ENCODE measurements at places on chromosomes 16 and 17. TPM values are rescaled to one million over a fixed set of nuclear protein-coding genes. Genes with fewer than 3 reads are reported as not detected.

Gene PIGW
- 6.3 TPM for total RNA-seq

Gene PTX4
- total RNA-seq = 0.39 TPM

DNA sequence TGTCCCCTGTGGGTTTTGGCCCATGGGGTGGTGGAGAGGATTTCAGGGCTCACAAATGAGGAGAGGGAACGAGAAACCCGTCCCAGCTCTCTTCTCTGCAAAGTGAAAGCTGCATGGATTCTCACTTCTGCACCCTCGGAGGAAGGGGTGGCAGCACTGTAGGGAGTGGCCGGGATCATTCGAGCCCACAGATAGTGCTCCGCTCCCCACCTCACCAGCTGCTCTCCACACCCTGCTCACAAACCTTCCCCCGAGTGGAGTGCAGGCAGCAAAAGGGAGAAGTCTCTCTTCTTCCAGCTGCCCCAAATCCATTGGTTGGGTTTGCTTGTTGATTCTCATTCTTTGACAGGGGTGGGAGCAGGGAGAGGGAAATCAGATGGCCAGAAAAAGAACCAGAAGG lies 20.1 kb downstream of the STAT5A start:
- no peaks in the 10 kb centered on the region for H3K4me1 ChIP-seq
- H3K4me3 ChIP-seq = no peak overlapping the region
- no peak overlapping the region for H3K27ac ChIP-seq
- no peak for DNase-seq

DNA sequence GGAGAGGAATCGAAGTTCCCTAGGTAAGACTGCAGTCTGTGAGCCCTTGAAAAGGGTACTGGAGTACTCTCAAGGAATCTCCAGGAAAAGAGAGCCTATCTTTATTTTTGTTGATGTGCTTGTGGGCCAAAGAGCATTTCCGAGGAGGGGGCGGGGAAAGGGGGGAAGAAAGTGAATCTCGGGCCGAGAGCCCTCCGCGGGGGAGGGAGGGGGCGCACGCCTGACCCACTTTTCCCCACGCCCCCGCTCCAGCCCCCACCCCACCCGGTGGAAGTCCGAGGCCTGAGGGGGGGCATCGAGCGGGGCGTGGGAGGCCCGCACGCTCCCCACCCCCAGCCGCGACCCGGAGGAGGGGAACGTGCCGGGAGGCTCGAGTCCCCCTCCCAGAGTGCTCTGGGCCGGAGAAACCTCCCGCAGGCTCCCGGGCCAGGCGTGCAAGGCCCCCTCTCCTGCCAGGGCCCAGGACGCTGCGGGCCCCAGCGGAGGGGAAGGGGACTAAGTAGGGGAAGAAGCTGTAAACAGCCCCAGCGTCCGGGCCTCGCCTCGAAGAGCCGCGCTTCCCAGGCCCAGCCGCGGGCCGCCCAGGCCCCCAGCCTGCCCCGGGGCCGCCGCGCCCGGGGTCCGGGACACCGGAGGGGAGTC lies 444 bp downstream of the HELZ start:
- no peaks in the 10 kb centered on the region for H3K27me3 ChIP-seq
- DNase-seq = no peak
- H3K36me3 ChIP-seq = peaks cover 4% of the 10 kb centered on the region
- peak overlapping the region; percentile 99 for H3K4me3 ChIP-seq

Gene NDUFAF8
- 64.2 TPM for total RNA-seq

Gene ACTG1
- 3,629 TPM for total RNA-seq

Gene VMO1
- total RNA-seq = 4.1 TPM

Gene NPIPA8
- 0.50 TPM for total RNA-seq

Gene CACNG5
- not detected for total RNA-seq

Gene CCDC78
- total RNA-seq = 4.2 TPM

Gene AATK
- total RNA-seq = 2.4 TPM

Gene TCAP
- 1.6 TPM for total RNA-seq

- H3K4me1 ChIP-seq = no peaks in the 10 kb centered on the region
- no peaks in the 10 kb centered on the region for H3K36me3 ChIP-seq
- DNase-seq = no peak
- H3K27me3 ChIP-seq = peaks cover 68% of the 10 kb centered on the region
- H3K4me3 ChIP-seq = no peak overlapping the region
Observed at GRCh38 chr16:5196204-5196603, 98.6 kb upstream of the EEF2KMT start.

GRCh38 chr17:40548982-40549685 lies 16.1 kb downstream of the CCR7 start:
- H3K27me3 ChIP-seq = no peaks in the 10 kb centered on the region
- DNase-seq = peak; percentile 48
- no peak overlapping the region for H3K4me3 ChIP-seq
- peaks cover 51% of the 10 kb centered on the region for H3K4me1 ChIP-seq
- no peaks in the 10 kb centered on the region for H3K36me3 ChIP-seq

GRCh38 chr16:84007965-84008364 lies 34.6 kb downstream of the SLC38A8 start:
- DNase-seq = no peak
- no peaks in the 10 kb centered on the region for H3K4me1 ChIP-seq
- peaks cover 23% of the 10 kb centered on the region for H3K27me3 ChIP-seq
- no peak overlapping the region for H3K4me3 ChIP-seq
- H3K27ac ChIP-seq = no peak overlapping the region

GRCh38 chr17:66469890-66470289 lies 167.5 kb downstream of the PRKCA start:
- DNase-seq = no peak
- H3K27ac ChIP-seq = no peak overlapping the region
- H3K4me1 ChIP-seq = peaks cover 53% of the 10 kb centered on the region
- no peaks in the 10 kb centered on the region for H3K36me3 ChIP-seq

Gene ACSM2A
- not detected for total RNA-seq

Gene SMIM22
- 134 TPM for total RNA-seq

DNA sequence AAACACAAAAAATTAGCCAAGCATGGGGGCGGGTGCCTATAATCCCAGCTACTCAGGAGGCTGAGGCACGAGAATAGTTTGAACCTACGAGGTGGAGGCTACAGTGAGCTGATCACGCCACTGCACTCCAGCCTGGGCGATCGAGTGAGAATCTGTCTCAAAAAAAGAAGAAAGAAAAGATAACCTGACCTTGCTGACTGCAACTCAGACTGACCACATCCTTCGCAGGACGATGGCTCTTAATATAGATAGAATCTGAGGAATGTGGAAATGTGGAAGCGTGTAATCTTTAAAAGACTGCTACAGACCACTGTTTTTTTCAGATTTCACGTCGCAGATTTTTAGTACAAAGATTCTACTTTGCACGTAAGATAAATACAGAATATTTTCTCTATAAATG lies 37.8 kb downstream of the KLHDC4 start:
- peaks cover 16% of the 10 kb centered on the region for H3K36me3 ChIP-seq
- H3K4me1 ChIP-seq = no peaks in the 10 kb centered on the region
- no peaks in the 10 kb centered on the region for H3K27me3 ChIP-seq
- no peak overlapping the region for H3K4me3 ChIP-seq
- no peak for DNase-seq

- H3K27me3 ChIP-seq = no peaks in the 10 kb centered on the region
- no peak for DNase-seq
- H3K36me3 ChIP-seq = no peaks in the 10 kb centered on the region
- no peak overlapping the region for H3K4me3 ChIP-seq
- H3K27ac ChIP-seq = no peak overlapping the region
Observed at GRCh38 chr16:57022445-57022844, 33.1 kb downstream of the NLRC5 start.

DNA sequence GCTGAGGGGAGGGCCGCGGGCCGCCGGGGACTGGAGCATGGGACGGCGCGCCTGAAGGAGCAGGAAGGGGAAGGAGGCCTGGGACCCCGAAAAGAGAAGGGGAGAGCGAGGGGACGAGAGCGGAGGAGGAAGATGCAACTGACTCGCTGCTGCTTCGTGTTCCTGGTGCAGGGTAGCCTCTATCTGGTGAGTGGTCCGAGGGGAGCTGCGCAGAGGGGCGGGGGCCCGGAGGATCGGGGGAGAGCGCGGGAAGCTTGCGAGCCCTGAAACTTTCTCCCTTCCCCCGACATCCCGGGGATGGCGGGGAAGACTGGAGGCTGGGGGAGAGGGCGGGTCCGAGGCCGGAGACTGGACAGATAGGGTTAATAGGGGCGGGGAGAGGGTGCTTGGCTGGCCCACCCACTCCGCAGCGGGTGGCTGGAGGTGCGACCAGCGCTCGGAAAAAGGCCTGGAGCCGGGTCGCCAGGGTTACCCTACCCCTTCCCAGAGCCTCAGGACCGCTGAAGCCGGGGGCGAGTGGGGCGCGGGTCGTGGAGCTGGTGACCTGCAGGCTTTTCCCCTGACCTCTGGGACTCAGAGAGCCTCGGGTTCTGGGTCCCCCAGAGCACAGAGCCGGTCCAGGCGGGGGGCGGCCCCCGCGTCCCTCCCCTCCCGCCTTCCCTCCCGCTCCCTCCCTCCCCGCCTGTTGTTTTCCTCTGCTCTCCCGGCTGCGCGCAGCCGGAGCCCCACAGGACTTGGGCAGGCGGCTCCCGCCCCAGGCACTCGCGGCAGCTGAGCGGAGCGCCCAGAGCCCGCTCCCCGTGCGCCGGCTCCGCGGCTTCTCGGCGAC lies 631 bp downstream of the NXPH3 start:
- DNase-seq = no peak
- peak overlapping the region; percentile 51 for H3K4me3 ChIP-seq
- H3K36me3 ChIP-seq = no peaks in the 10 kb centered on the region
- peaks cover 75% of the 10 kb centered on the region for H3K27me3 ChIP-seq

DNA sequence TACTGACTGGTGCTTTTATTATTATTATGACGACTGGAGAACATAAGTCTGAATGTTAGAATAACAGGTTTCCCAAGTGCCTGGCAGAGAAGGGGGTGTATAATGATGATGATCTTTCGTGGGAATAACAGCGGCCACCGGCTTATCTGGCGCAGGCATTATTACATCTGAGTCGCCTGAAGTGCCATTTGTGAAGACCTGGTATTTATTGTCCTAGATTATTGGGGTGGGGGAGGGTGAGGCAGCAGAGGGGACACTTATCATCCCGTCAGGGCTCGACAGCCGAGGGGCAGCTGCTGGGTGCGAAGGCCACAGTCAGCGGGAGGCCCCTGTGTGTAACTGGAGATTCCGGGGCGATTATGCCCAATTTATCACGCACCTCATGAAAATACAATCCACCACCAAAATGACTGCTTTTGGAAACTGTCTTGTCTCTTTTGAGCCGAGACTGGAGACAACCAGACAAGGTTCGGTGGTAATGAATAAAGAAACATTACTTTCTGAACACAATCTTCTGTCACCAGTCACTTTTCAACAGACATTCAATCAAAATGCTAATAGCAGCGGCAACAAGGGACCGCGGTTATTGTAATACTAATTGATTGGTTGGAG lies 199.3 kb downstream of the CCDC182 start:
- no peaks in the 10 kb centered on the region for H3K4me1 ChIP-seq
- peaks cover 18% of the 10 kb centered on the region for H3K27me3 ChIP-seq
- no peak for DNase-seq
- H3K27ac ChIP-seq = no peak overlapping the region
- H3K36me3 ChIP-seq = no peaks in the 10 kb centered on the region
- H3K4me3 ChIP-seq = no peak overlapping the region

DNA sequence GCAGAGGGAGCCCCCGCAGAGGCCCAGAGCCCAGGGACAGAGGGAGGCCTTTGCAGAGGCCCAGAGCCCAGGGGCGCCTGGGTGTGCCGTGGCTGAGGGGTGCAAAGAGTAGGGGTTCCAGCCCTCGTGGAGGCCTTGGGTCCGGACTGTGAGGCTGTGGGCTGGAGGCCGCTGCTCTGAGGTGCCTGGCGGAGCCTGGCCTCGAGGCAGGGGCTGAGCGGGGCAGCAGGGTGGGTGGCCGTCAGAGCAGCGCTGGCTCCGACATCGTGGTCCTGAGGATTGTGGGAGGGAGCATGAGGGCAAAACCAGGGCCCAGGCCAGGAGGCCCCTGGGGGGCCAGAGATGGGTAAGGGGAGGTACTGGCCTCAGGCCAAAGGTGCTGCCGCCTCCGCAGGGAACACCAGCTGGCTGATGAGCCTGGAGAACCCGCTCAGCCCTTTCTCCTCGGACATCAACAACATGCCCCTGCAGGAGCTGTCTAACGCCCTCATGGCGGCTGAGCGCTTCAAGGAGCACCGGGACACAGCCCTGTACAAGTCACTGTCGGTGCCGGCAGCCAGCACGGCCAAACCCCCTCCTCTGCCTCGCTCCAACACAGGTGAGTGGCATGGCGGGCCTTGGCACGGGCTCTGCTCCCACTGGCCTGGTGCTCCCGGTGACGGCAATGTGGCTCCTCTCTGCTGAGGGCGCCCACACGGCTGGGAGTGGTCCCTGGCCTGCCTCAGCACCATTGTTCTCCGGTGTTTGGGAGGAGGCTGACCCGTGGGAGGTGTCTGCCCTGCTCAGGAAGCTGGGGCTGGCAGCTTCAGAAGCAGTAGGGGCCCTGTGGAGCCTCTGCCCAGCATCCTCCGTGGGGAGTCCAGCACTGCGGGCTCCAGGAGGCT lies 33.7 kb downstream of the TSC2 start:
- H3K27me3 ChIP-seq = no peaks in the 10 kb centered on the region
- DNase-seq = no peak
- H3K36me3 ChIP-seq = no peaks in the 10 kb centered on the region
- H3K27ac ChIP-seq = no peak overlapping the region

DNA sequence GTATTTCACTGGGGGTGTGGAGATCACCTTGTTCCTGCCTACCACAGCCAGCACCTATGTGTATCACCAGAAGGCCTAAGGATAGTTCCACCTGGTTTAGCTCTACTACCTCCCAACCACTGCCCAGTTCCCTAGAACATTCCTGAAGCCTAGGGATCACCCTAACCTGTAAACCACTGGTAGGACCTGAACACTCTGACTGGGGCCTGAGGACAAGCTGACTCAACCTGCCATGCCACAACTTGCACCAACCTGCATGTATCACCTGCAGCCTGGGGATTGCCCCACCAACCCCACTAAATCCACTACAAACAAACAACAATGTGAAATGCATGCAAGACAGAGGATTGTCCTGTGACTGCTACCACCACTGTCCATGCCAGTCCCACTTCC lies 128.1 kb downstream of the KIF2B start:
- no peaks in the 10 kb centered on the region for H3K27me3 ChIP-seq
- H3K36me3 ChIP-seq = no peaks in the 10 kb centered on the region
- no peaks in the 10 kb centered on the region for H3K4me1 ChIP-seq
- H3K4me3 ChIP-seq = no peak overlapping the region
- DNase-seq = no peak

- H3K27me3 ChIP-seq = no peaks in the 10 kb centered on the region
- DNase-seq = no peak
- H3K4me1 ChIP-seq = no peaks in the 10 kb centered on the region
- H3K4me3 ChIP-seq = no peak overlapping the region
Observed at GRCh38 chr16:21028728-21029127, 121.9 kb downstream of the DNAH3 start.

- DNase-seq = no peak
- H3K27me3 ChIP-seq = peaks cover 6% of the 10 kb centered on the region
- H3K4me1 ChIP-seq = no peaks in the 10 kb centered on the region
- no peak overlapping the region for H3K4me3 ChIP-seq
- H3K36me3 ChIP-seq = no peaks in the 10 kb centered on the region
Observed at GRCh38 chr17:3927628-3928340, 11.5 kb upstream of the P2RX1 start.

Measured in PC-9 (cell line).